ENCODE measurements at places on chromosomes 3 and 15.
A peak's percentile ranks its signal among the peaks of the same experiment; 100 is the strongest.

- DNase-seq, result no peak
Measured at GRCh38 chr15:39885099-39885777, 34.8 kb downstream of the GPR176 start.

DNA sequence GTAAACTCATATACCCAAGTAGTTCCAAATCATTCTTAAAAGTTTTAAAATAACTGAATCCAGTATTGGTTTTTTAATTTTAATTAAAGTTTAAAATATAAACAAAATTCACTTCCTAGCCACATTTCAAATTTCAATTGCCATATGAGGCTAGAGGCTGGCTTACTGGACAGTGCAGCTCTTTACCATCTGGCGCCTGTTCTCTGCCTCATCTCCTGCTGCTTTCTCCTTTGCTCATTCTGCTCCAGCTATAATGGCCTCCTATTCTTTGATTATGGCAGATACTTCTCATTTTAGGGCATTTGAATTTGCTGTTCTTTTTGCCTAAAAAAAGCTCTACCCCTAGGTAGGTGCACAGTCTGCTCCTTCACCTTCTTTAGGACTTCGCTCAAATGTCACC lies 19.1 kb downstream of the ARMC8 start:
- DNase-seq, result no peak

- DNase-seq, result no peak
Measured at GRCh38 chr3:64145438-64145837, 79.8 kb downstream of the PRICKLE2 start.

DNA sequence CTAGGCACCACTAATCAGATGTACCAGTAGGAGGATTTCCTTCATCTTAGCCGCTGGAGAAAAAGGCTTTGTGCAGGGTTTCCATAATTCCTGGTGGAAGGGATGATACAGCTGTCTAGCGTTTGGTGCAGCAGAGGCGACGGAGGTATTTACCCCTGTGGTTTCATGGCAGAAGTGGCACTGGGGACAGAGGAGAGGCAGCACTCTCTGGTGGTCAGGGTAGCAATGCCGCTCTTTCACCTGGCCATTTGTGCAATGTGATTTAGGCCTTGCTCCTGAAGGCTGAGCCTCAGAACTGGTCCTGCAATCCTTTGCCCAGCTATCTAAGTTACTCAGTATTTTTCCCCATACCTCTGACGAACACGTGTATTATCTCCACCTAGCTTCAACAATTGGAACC lies 47.1 kb upstream of the BNIP2 start:
- DNase-seq, result no peak

- DNase-seq, result no peak
Measured at GRCh38 chr3:110881069-110881468, 190.5 kb upstream of the NECTIN3 start.

DNA sequence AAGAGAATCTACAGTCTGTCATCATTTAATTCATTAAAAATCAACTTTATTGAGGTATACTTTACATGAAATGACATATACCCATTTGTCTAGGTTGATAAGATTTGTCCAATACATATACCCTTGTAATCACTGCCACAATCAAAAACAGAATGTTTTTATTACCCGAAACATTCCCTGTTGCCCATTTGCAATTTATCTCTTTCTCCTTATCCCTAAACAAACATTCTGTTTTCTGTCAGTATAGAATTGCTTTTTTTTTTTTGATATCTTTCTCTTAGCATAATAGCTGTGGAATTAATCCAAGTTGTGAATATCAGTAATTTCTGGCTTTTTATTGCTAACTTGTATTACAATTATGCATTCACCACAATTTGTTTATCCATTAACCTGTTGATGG lies 4.3 kb upstream of the CNTN6 start:
- no peak for DNase-seq

- DNase-seq, result no peak
Measured at GRCh38 chr15:57522148-57522547, 69.6 kb upstream of the MYZAP start.

DNA sequence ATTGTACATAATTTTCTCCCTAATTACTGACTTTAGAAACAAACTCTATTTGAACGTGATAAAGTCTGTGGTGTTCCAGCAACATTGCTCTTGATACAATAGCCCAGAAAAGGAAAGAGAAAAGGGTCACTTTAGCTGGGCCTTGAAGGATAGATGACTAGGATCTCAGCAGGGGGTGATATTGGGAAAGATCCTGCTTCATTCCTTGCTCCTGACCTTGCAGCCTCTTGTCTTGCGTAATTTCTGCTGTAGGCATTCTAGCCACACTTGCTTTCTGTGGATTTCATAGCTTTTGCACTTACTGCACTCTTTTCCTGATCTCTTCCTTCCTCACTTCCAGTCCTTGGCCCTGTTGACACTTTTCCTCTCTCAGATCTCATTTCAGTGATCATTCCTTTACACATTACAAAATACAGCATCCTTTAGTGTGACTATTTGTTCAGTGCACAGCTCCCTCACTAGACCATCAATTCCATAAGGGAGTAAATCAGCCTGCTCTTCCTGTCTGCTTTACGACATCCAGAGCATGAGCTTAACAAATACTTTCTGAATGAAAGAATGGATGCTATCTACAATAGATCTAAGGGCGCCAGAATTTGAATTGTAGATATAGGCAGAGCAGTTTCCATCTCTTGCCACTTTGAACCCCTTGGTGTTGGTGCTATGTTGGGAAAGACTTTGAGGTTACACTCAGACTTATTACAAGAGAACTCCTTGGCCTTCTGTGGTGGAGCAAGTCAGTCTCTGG lies 559.6 kb upstream of the MDFIC2 start:
- no peak for DNase-seq

GRCh38 chr3:55750525-55750924 lies 263.4 kb upstream of the WNT5A start:
- DNase-seq, result no peak

DNA sequence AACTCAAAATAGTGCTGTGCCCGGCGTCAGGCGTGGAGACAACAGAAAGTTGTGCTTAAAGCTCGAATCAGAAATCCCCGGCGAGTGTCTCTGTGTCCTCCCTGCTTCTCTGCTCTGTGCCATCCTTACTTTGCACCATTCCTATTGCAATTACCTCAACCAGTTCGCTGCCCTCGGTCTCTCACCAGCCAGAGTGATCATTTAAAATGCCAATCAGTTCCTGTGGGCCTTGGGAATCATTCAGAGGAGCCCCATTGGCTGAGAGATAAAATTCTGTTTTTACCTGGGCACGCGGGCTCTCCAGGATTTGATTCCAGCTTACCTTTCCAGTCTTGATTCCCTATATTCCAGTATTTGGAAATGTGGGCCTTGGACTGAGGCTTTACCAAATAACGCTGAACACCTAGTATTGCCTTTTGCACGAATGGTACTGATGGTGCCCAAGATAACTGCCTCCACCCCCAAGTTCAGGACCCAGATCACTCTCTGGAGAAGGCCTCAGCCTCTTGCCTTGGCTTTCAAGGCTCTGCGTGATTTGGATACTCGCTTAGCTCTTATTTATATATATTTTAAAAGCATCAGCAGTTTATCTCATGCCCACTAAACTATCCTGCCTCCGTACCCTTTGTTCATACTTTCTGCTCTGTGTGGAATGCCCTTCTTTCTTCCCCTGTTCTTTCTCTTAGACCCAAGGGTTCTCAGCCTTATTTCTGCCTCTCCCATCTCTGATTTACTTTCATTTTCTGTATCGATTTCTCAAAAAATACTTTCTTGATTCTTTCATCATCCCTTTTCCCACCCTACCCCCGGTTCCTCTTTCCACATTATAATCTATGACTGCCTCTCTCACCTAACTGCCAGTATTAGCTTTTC lies 863 bp downstream of the PSMA4 start:
- DNase-seq, result no peak

- no peak for DNase-seq
Measured at GRCh38 chr3:52438579-52439425, 6.1 kb downstream of the SEMA3G start.

GRCh38 chr3:49248840-49249227 lies 28.2 kb downstream of the C3orf62 start:
- DNase-seq, result no peak

- peak; percentile 27 for DNase-seq
Measured at GRCh38 chr3:124032311-124032880, 40.5 kb upstream of the ROPN1 start.
